WTC11 (cell line): ENCODE measurements at places on chromosomes 3 and 15.

GRCh38 chr15:76173317-76173834 is 113.6 kb downstream of the TMEM266 start:
- no peak for DNase-seq

DNA sequence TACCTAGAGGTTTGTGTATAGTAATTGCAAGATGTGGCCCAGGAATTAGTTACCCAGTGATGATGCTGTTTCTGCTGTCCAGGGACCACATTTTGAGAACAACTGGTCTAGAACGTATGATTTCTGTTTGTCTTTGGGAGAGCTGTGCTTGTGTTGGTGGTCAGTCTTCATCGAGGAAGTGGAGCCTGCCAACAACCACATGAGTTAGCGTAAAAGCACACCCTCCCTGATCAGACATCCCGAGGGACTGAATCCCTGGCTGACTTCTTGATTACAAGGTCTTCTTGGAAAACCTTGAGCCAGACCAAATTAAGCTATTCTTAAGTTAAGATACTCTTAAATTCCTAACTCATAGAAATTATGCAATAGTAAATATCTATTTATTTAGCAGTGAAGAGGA is 81.7 kb upstream of the ZPLD1 start:
- no peak for DNase-seq

- DNase-seq = no peak
These were observed 48.9 kb upstream of the KY start for GRCh38 chr3:134699721-134700120.

GRCh38 chr3:30476368-30477084 is 129.9 kb upstream of the TGFBR2 start:
- no peak for DNase-seq

DNA sequence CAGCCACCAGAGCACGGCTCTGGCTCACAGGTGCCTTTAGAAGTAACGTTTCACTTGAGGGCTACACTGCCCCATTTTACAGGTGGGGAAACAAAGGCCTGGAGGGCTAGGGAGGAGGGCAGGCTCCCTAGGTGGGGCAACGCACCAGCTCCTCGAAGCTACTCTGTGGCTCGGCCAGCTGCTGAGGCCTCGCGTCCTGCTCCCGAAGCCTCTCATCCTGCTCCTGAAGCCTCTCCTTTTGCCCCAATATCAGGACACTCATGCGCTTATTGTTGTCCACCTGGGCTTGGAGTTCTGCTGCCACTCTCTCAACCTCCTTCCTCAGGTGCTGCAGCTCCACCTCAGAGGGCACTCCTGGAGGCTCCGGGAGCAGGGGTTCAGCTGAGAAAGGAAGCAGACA is 28.2 kb upstream of the OR4F6 start:
- DNase-seq = no peak

DNA sequence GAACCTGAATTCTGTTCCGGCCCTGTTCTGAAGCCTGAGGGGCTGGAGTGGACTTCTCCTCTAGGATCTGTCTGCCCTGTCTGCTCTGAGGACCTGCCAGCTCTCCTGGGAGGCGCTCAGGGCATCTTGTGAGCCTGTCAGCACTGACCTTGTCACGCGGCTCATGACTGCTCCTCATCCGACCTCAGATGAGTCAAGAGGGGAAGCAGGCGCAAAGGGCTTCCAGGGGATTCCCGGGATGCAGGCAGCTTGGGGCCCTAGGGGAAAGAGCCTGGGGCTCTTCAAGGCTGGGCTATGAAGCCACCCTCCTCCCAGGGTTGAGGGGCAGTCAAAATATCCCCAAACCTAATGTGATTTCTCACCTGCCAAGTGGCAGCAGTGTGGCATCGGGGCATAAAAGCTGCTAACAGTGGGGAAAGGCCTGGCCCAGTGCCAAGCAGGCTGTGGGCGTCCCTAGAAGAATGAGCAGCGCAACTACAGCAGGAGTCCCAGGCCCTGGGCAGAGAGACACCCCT is 27.6 kb upstream of the ANKDD1A start:
- no peak for DNase-seq
